NCI-H1048 (cell line): ENCODE measurements at places on chromosomes 2 and 18.
A peak's percentile ranks its signal among the peaks of the same experiment; 100 is the strongest.

GRCh38 chr2:241354668-241355658 lies 1.1 kb upstream of the FARP2 start:
- DNase-seq: peak; percentile 61

- no peak for DNase-seq
These were observed 118.7 kb upstream of the NRP2 start for GRCh38 chr2:205563646-205564045.

GRCh38 chr2:147847746-147848391 lies 3.0 kb downstream of the ACVR2A start:
- no peak for DNase-seq

DNA sequence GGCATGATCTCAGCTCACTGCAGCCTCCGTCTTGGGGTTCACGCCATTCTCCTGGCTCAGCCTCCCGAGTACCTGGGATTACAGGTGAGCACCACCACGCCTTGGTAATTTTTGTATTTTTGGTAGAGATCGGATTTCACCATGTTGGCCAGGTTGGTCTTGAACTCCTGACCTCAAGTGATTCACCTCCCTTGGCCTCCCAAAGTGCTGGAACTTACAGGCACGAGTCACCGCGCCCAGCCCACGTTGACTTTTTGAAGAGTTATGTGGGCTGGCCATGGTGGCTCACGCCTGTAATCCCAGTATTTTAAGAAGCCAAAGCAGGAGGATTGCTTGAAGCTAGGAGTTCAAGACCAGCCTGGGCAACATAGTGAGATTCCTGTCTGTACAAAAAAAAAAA lies 20.8 kb downstream of the CCL20 start:
- no peak for DNase-seq

GRCh38 chr18:65907281-65907680 lies 156.5 kb downstream of the CDH7 start:
- DNase-seq: no peak

DNA sequence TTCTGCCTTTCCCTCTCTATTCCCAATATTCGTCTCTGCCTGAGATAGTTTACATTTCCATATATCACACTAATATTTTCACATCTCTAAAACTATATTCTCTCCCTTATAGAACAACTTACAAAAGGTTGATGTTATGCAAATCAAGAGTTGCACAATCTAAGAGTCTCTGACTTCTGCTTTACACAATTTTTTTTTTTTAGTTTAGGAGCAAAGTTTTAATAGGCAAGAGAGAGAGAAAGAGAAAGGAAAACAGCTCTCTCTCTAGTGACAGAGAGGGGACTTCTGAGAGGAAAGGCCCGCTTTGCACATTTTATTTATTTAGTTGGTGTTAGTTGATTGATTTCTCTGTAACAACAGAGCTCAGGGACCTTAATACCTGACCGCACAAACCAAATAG lies 380.2 kb downstream of the TXNL1 start:
- DNase-seq: no peak

DNA sequence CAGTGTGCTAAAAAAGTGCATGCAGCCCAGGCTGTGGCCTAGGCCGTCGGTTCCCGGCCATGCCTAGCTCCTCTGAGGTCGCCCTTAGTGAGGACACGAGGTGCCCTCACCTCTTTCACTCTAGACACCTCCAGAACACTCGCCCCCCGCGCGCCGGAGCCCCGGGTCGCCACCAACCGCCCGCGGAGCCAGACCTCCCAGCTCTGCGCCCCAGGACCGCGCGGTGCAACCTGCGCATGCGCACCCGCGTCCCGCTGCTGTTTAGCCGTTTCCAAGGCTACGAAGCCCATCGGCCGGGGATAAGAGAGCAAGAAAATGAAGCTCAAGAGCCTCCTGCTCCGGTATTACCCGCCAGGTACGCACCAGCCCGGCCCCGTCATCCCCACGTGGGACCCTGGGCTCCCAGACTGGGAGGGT lies at the start of gene DAW1:
Gene DAW1 (plus strand): TSS at position 257 of the 417 bp plus-strand sequence. CDS start 59 bp downstream, at position 316.
- DNase-seq: no peak

- DNase-seq: no peak
These were observed 166.9 kb downstream of the PRPF40A start for GRCh38 chr2:152550386-152550785.

GRCh38 chr2:84972207-84972783 lies 1.3 kb downstream of the KCMF1 start:
- no peak for DNase-seq

GRCh38 chr18:9673296-9674251 lies 34.5 kb upstream of the RAB31 start:
- no peak for DNase-seq

GRCh38 chr2:149731079-149731478 lies 143.5 kb upstream of the MMADHC start:
- no peak for DNase-seq

- DNase-seq: no peak
These were observed 94.9 kb upstream of the GATA6 start for GRCh38 chr18:22074282-22075070.

GRCh38 chr2:219517954-219518778 lies 3.9 kb downstream of the ASIC4 start:
- no peak for DNase-seq

DNA sequence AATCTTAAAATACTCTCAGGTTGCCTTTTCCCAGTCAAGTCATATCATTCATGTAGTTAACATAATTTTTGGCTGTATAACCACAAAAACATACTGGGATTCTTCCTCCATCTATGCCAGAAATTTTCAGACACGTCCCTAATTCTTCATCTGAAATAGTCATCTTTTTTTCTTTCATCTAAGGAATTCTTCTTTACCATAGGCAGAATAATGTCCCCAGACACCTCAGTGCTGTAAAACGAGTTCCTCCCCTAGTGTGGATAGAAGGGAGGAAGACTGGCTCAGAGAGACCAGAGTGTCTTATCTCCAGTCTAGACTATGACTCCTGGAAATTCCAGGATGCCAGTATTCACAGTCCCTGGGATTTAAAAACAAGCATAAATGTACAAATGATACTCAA lies 127.8 kb downstream of the MREG start:
- no peak for DNase-seq

GRCh38 chr2:62217970-62218369 lies 22.1 kb downstream of the B3GNT2 start:
- no peak for DNase-seq

GRCh38 chr2:164662066-164662465 lies 40.8 kb upstream of the GRB14 start:
- no peak for DNase-seq

- DNase-seq: no peak
These were observed 57.8 kb upstream of the NEUROD1 start for GRCh38 chr2:181738074-181738473.

GRCh38 chr2:69685321-69686048 lies 41.9 kb upstream of the AAK1 start:
- no peak for DNase-seq

DNA sequence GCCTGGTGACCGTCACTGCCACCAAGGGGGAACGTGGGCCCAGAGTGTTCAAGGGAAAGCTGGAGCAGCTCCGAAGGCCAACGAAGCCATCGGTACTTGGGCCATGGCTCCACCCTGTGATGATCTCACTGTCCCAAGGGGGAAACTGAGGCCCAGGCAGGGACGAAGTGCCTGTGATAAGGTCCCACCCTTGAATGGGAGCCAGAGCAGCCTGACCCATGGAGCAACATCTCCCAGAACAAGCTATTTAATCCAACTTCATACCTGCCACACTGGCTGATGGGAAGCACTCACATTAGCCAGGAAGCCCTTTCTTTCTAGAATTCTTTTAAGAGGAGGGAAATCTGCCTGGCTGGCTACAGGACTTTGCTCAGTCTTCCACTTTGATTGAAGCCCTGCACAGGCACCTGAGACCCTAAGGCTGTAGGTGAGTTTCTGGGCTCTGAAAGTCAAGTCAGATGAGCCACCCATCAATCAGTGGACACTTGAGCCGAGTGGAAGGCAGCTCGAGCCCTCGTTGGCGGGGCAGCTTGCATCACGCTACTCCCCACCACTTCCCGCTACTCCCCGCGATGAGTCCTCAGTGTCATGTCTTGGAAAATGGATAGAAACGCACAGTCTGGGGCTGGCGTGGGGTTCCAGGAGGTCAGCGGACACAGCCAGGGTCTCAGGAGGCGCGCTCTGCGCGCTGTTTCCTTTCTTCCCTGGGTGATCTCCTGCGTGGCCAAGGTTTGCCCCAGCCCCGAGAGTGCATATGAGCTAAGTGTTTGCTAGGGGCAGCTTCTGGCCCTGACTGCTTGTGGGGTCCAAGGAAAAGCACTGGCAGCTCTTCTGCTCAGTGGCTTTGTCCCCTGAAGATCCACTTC lies 2.5 kb upstream of the HS6ST1 start:
- DNase-seq: no peak

DNA sequence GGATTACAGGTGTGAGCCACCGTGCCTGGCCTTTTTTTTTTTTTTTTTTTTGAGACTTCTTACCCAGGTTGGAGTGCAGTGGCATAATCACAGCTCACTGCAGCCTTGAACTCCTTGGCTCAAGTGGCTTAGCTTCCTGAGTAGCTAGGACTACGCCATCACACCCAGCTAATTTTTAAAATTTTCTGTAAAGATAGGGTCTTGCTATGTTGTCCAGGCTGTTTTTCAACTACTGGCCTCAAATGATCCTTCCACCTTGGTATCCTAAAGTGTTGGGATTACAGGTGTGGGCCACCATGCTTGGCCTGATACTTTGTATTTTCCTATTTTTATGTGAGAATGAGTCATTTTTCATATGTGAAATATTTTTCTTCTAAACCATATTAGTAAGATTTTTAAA lies 13.7 kb downstream of the ELP2 start:
- no peak for DNase-seq

- DNase-seq: no peak
These were observed 290.1 kb upstream of the KLHL14 start for GRCh38 chr18:33062834-33063364.

GRCh38 chr18:48073211-48073930 lies 142.9 kb upstream of the SMAD2 start:
- no peak for DNase-seq

GRCh38 chr2:108309903-108310302 lies 21.2 kb downstream of the SULT1C2 start:
- DNase-seq: no peak

- DNase-seq: no peak
These were observed 14.4 kb downstream of the NGEF start for GRCh38 chr2:232998666-232998985.

- DNase-seq: no peak
These were observed 29.4 kb upstream of the NOTO start for GRCh38 chr2:73172963-73173362.

DNA sequence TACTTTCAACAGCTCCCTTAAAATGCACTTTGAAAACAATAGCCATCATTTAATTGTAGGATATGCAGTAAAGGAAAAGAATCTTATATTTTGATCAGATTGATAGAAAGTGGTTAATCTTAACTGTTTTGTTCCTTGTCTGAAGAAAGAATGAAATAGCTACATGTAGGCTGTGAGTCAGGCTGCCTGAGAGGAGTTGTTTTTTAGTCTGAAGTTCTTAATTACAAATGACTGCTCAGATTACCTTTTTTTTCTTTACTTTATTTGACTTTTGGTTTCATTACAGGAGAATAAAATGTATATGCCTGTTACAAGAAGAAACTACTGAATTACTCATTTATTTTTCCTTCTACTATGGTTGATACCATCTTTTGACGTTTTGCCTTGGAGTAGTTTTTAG lies 56.8 kb downstream of the AGFG1 start:
- no peak for DNase-seq

DNA sequence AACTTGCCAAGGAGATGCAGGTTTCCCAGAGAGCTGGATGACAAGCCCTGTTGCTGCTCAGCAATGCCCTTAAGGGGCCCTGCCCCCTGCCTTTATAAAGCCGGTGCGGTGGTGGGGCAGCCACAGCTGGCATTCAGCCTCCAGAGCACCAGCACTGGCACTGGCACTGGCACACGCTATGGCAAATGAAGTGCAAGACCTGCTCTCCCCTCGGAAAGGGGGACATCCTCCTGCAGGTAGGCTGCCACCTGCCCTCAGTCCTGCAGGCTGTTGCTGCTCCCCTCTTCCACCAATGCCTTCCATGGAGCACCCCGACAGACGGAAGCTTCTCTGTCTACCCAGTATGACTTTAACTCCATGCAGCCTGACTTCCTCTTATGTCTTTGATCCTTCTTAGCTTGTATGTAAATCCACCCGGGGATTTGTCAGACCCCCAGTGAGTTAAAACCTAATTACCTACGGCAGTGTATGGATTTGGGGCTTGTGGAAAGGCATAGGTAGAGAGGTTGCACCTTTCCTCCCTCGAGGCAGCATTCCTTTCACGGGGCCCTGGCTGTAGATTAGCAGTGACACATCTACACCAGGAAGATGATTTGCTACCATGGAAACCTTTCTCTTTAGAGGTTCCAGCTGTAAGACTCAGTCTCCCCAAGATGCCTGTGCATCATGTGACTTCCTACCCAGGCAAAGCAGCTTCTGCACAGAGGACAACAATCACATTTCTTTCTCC lies at the start of gene DAPL1:
Gene DAPL1 (plus strand): TSS at position 123 of the 730 bp plus-strand sequence. CDS start 56 bp downstream, at position 179.
- no peak for DNase-seq

DNA sequence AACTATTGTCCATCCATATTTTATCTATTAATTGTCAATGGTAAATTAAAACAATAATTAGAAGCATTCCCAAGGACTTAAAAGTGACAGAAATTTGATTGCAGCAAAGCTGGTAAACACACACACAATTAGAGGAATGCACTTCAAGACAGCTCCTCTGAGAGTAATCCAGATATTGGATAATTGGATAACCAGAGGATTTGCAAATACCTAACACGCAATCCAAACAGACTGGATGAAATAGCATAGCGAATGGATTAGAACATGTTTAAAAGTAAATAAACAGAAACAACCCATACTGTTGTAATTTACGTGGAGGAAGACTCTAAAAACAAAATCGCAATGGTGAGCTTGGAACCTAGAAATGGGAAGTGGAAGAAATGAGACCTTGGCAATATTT lies 239.8 kb downstream of the METTL4 start:
- no peak for DNase-seq

- DNase-seq: no peak
These were observed 15.2 kb downstream of the ABCB11 start for GRCh38 chr2:169015943-169016342.

DNA sequence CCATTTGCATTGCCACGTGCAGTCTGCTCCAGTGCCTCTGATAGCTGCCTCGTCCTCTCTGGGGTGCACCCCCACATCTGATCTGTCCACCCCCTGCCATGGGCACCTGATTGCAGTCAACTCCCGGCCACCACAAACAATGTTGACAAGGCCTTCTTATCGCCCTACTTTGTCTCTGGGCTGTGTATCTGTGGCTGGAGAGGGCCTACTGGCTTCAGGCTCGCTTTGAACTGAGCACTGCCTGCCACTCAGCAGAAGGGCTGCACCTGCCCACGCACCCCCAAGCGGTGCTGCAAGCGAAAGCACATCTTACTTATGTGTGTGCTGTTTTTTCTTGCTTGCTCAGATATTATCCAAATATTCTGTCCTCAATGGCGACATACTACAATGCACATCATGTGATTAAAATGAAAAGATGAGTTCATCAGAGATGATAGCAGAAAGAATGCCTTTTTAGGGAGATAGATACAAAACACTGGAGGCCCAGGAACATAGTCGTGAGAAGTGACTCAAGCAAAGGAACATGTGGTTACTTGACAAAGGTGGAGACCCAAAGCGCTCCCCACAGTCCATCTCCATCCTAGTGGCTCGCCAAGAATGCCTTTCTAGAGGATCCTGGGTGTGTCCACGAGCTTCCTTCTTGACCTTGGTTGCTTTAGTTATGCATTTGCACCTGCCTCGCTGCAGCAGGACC lies 28.8 kb downstream of the FBLN7 start:
- no peak for DNase-seq
